ENCODE measurements at places on chromosomes 5 and 9.

GRCh38 chr5:133234911-133235310, 183.1 kb downstream of the HSPA4 start:
- DNase-seq = no peak

- DNase-seq = no peak
These were observed 45.6 kb downstream of the AUH start for GRCh38 chr9:91316093-91316492.

DNA sequence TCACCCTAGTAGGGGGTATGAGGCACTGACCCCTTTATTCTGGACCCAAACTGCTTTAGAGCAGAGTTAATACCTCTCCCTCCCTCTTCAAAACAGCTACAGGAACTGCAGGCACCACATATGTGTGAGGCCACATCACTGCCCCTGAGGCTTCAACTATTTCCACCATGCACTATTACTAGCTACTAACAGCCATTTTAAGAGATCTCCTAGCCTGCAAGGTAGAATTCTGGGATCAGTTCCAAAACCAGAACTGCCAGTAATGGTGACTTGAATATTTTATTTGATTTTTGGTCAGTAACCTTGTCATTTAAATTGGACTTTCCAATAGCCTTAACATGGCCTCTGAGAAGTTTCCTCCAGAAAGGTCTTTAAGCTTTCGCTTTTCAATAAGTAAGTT, 55.3 kb upstream of the FSD1L start:
- DNase-seq = no peak

DNA sequence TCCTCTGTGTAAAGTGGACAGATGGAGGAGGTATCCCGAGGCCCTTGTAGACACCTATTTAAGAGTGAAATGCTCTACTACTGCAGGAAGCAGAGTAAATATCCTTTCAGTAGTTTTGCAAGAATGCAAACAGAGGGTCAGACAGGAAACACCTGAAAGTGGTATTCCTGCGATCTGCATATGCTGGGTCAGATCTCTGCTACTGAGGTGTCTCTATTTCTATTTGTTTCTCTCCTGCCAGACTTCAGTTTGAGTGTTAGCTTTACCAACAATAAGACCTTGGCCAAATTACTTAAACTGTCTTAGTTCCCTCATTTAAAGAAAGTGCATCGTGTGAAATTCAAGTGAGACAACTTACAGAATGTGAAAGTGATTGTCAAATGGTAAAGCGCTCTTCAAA, 47.6 kb downstream of the JAKMIP2 start:
- DNase-seq = no peak

- no peak for DNase-seq
These were observed 25.2 kb upstream of the MSH3 start for GRCh38 chr5:80629281-80629680.
